ENCODE measurements at places on chromosomes 11 and 22.

- no peak for DNase-seq
Observed at GRCh38 chr11:76339221-76339620, 41.7 kb downstream of the THAP12 start.

DNA sequence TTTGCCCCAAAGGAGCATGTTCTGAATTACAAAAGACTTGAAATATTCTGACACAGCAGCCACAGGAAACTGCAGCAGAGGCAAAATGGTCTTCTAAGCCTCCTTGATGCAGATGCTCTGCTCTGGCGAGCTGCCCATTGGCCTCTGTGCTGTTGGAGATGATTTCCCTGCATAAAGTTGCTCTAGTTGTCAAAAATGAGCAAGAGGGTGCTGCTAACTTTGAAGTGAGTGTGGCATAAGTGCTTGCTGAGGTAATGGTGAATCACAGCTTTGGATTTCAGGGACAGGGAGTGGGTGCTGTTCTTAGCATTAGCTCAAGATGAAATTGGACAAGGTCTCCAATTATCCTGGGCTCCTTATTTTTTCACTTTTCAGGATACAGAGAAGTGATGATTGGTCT lies 435.4 kb downstream of the TMEM135 start:
- DNase-seq, result no peak

GRCh38 chr11:68965901-68966853 lies 14.6 kb downstream of the MRGPRD start:
- no peak for DNase-seq

- no peak for DNase-seq
Observed at GRCh38 chr22:48874956-48875355, 952.7 kb downstream of the BRD1 start.

DNA sequence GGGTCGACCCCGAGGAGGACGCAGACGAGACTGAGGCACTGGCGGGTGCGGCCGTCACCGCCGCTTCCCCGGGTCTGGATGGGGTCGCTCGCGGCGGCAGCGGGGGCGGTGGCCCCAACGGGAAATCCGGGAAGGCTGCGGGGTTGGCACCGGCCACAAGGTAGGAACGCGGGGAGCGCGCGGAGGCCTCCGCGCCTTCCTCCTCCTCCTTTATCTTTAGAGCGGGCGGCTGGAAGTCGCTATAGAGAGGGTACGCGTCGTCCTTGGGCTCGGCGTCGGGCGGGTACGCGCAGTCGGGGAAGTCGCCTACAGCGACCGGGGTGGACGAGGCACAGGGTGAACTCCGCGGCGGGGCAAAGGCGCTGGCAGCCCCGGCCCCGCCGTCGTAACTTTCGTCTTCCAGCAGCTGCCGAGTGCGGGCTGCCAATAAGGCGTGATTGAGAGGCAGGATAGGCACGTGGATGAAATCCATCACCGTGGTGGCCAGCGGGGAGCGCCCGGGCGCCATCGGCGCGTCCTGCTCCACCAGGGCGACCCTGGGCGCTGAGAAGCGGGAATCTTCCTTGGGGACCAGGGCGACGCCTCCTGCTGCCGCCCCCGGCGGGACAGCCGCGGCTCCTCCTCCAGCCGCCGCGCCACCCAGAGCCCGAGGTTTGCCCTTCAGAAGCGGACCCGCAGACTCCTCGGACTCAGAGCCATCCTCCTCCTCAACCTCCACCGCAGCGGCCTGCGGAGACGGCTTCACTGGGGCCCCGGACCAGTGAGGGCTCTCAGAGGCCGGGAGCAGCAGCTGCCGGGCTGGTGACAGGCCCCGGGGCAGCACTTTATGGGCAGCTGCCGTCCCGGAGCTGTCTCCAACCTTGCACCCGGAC lies 1.7 kb downstream of the PGR start:
- DNase-seq, result peak; percentile 72

DNA sequence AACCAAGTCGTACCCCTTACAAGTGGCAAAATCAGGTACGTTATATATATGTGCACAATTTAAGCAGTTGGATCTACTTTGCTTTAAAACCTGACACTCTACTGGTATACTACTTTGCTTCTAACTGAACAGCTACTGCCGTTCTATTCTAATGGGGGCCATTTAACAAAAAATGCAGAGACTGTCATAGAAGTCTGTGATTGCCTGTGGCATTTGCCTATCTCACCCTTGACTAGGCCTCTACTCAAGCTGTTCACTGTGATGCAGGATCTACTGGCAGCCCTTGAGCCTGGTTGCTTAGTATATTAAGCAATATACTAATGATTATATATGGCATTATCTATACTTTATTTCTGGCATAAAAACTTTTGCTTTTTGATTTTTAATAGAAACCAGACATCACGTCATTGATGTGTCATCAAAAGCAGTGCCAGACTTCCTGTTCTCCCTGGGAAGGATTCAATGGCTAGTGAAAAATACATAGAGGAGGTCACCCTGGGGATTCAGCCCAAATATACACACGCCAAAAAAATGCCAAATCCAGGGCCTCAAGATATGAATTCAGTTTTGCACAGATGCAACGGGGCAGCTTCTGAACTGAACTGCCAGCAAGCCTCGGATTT lies 40.0 kb upstream of the FIBIN start:
- DNase-seq, result no peak

- DNase-seq, result no peak
Observed at GRCh38 chr11:83069441-83070043, 2.2 kb downstream of the RAB30 start.

GRCh38 chr11:35559949-35560348 lies 34.5 kb upstream of the PAMR1 start:
- no peak for DNase-seq

- DNase-seq, result no peak
Observed at GRCh38 chr11:72832301-72833082, 18.3 kb downstream of the ATG16L2 start.

- no peak for DNase-seq
Observed at GRCh38 chr11:92931746-92932422, 37.6 kb upstream of the MTNR1B start.

- DNase-seq, result no peak
Observed at GRCh38 chr11:107898270-107898669, 30.0 kb upstream of the RAB39A start.

DNA sequence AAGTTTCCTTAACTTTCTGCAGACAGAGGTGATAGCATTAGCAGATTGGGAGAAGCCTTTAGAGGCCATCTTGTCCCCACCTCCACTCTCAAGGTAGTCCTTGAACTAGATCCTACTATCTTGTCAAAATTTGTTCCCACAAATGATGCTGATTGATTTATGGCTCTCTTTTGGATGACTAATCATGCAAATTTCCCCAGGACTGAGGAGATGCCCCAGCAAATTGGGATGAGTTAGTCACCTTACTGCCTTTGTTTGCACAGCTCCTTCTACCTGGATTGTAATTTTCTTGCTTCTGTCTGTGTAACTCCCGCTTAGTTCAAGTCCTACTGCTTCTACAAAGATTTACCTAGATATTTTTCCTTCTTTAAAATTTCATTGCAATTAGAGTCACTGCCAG lies 391.4 kb upstream of the CADM1 start:
- DNase-seq, result no peak

- DNase-seq, result no peak
Observed at GRCh38 chr22:48416396-48417224, 1411.1 kb downstream of the BRD1 start.

- no peak for DNase-seq
Observed at GRCh38 chr11:45234306-45235006, 51.7 kb downstream of the SYT13 start.

GRCh38 chr11:119196833-119197483 lies 9.2 kb upstream of the CBL start:
- peak; percentile 53 for DNase-seq

- DNase-seq, result no peak
Observed at GRCh38 chr22:46447906-46448305, 89.5 kb downstream of the CELSR1 start.

- no peak for DNase-seq
Observed at GRCh38 chr11:128830290-128831173, 36.6 kb downstream of the KCNJ1 start.

- DNase-seq, result no peak
Observed at GRCh38 chr22:35410663-35411034, 10.7 kb downstream of the MCM5 start.

- no peak for DNase-seq
Observed at GRCh38 chr11:126113515-126113957, 50.9 kb upstream of the CDON start.

GRCh38 chr11:31813391-31814175 lies 2.5 kb upstream of the PAX6 start:
- peak; percentile 42 for DNase-seq

DNA sequence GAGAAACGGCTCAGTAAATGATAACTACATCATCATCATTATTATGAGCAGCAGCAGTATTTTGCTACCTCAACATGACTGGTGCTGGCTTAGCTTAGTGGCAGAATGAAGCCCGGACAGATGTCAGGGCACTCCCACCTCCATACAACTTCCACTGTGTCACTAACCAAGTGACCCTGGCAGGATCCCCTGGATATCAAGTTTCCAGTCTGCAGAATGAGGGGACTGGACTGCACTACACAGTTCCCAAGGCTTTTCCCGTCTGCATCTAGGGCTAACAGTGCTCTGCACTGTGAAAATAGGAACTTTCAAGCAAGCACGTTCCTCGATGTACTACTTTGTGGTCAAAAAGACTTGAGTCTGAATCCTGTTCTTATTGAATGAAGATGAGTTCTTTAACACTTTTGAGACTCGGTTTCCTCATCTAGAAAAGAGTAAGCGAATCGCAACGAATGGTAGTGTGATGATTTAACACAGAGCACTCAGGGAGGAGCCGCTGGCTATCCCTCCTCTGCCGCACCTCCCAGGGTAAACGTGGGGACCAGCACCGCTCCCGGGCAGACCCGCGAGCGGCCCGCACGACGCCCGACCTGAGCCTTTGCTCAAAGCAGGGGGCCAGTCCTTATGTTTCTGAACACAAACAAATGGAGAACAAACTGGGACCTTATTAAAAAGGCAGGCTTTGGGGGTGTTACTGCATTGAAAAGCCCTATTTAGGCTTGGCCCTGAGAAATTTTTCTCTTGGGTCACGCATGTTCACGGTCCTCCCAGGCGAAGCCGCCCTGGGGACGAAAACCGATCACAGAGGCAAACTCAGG lies 910 bp downstream of the CLTCL1 start:
- DNase-seq, result no peak

GRCh38 chr22:20563941-20564371 lies 56.5 kb downstream of the MED15 start:
- DNase-seq, result no peak

- no peak for DNase-seq
Observed at GRCh38 chr11:22732588-22732987, 66.2 kb downstream of the GAS2 start.

- DNase-seq, result no peak
Observed at GRCh38 chr22:45580726-45581381, 78.2 kb downstream of the FBLN1 start.

DNA sequence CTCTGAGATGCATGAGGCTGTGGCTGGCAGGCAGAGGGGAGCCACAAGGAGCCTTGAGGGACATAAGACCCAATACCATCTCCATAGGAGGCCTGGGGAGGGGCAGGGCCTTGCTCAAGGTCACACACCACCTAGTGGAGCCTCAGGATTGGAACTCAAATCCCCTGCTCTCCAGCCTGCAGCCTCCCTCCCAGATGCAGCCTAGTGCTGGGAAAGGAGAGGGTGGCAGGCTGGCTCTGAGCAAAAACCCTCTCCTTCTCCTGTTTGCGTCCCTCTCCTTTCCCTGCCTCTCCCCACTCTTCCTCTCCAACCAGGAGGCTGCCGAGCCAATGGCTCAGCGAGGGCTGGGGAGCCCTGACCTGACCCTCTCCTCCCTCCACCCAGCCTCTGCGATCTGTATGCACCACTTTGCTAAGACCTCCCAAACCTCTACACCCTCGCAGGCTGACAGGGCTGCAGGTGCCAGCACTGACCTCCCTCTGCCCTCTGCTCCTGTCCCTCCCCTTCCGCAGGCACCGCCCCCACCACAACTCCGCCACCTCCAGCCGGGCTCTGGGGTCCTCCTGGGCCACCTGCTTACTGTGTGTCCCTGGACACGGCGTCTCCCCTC lies 14.7 kb downstream of the IGLL1 start:
- DNase-seq, result peak; percentile 48

- DNase-seq, result no peak
Observed at GRCh38 chr11:8820401-8820800, 90.6 kb upstream of the AKIP1 start.

DNA sequence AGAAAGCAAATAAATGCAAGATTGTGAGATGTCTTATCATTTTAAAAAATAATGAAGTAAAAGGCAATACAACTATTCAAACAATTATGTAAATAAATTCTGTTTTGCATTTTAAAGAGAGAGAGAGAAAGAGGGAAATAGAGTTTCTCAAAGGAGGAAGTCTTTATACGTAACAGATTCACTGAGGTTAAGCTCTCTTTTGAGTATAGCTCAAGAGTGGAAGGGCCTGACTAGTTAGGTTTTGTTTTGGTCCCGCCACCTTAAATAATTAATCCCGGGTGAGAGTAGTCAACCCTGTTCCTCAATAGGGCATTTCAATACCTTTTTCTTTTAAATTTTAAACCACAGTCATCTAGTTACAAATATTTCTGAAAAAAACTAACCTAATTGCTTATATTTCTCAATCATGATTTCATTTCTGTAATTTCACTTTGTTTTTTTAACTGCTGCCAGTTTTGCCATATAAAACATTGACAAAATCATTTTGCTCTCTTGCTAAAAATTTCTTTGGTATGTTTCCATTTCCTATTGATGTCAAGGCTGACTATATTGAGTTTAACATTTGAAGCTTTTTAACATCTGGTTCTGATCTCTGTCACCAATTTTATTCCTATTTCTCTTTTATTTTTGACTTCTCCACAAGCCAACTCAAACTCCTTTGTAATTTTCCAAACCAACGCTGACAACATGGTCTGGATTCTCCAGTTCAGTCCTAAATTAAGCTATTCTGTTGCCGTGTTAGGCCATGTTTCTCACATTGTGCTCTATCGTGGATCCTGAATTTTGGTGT lies 10.3 kb downstream of the OR10D3 start:
- DNase-seq, result no peak

Measured in right kidney (tissue), 9 donors.